ENCODE measurements at places on chromosomes 1 and 21.

DNA sequence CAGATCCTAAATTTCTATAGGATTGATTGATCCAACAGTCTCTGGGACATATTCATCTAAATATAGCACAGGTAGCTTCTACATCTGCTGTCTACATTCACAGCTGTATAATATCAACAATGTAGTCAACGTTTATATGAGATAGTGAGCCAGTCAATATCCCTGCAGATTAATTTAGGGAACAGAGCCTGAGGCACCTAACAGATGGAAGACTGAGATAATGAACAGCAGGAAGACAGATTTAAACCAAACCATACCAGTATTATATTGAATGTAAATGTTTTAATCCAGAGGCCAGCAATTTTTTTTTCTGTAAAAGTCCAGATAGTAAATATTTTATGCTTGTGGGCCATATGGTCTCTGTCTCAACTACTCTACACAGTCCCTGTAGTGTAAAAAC lies 2072.4 kb downstream of the MRPL39 start:
- DNase-seq: no peak

GRCh38 chr1:165631342-165632151 lies 513 bp downstream of the MGST3 start:
- peak; percentile 13 for DNase-seq

DNA sequence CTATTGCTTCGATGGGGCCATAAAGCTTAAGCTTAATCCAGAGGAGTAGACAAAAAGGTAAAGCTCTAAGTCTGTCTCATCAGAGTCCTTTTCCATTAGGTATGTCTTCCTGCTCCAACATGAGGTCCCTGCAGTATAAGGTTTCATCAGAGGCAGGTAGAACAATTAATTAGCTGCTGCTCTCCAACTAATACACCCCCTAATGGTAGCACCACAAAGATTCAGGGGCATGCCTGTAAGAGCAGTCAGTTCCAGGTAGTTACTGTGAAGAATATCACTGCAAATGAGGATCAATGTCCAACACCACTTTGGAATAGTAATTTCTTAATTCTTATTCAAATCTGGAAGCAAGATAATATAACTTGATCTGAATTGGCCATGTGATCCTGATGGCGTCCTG lies 160.3 kb upstream of the ESRRG start:
- no peak for DNase-seq

DNA sequence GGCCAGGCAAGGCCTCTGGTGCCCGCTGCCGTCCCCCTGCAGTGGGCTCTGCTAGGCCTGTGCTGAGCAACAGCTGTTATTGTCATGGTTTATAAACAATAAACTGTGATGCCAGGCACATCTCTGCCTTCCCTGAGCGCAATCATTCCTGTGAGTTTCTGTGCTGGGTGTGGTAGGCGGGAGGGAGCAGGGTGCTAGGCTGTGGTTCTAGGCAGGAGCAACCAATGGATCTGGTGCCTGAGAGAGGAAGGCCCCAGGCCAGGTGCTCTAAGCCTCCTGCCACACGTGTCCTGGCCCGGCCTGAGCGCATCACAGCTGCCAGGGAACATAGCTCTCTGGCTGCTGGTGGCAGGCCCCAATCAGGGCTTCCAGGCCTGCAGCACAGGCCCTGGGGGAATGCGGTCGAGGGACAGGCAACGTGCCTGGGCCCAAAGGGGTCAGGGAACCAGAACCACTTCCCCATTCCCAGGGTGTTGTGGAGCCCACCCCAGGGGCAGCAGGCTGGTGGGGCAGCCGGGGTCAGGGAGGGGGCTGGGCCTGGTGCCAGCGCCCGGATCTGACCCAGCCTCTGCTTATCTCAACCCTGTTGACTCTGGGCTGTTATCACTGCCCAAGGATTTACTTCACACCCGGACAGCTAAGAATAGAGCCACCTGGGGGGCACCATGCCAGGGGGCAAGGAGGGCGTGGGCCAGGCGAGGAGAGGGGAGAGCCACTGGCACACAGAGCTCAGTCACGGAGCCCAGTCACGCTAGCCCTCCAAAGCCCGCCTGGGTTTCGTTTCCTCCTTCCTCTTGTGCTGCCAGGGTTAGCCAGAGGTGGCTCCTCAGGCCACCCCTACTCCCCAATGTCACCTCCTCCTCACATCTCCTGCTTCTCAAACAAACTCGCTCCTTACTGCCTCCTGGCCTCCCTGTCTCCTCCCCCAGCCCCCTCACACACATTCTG lies 11.5 kb downstream of the TRIM46 start:
- no peak for DNase-seq

DNA sequence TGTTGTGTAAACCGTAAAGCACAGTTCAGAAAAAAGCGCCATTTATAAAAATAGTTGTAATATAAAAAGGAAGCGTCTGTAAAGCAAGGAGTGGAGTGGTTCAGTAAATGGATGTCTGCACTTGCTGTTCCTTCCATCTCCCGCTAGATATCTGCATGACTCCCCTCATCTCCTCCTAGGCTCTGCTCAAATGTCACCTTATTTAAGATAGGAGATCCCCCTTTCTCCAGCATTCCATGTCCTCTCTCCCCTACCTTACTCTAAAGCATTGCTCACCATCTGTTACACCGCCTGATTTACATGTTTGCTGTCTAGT lies 745 bp downstream of the MUL1 start:
- DNase-seq: no peak

DNA sequence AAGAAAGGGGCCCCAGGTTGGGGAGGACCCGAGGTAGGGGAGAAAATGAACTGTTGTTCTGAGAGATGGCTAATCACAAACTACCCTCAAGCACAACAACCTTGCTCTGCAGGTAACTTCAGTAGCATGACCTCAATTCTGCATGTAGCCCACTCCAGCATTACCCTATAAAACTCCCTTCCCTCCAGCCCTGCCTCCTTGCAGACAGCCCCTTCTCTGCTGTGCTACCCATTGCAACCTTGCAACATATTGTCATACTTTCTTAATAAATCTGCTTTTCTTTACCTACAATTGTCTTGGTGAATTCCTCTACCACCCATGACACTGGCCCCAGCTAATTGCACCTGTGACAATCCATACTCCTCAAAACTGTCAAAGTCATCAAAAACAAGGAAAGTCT lies 428.9 kb downstream of the MATN1 start:
- no peak for DNase-seq

DNA sequence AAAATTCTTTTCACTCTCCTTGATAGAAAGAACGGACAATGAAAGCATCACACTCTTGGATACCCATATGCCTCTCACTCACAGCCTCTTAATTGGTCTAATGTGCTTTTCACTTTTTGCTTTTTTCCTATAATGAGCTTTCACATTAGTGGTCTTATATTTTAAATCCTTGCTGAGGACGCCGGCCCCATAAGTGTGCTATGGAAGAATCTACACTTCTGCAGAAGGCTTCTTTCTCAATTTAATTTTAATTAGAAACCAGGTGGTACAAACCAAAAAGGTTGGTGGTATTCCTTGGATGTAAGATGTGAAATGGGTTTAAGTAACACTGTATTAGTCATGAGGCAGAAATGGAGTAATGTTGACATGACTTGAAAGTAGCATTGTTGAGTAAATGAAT lies 190.6 kb upstream of the NFIA start:
- DNase-seq: no peak
